C1 segment of cervical spinal cord (tissue), 14 donors: ENCODE measurements at places on chromosomes 3 and 15.

- no peak for DNase-seq
Measured at GRCh38 chr3:11248596-11248995, 23.6 kb upstream of the ATG7 start.

GRCh38 chr3:15523660-15524417 lies 2.3 kb upstream of the COLQ start:
- DNase-seq, result no peak

DNA sequence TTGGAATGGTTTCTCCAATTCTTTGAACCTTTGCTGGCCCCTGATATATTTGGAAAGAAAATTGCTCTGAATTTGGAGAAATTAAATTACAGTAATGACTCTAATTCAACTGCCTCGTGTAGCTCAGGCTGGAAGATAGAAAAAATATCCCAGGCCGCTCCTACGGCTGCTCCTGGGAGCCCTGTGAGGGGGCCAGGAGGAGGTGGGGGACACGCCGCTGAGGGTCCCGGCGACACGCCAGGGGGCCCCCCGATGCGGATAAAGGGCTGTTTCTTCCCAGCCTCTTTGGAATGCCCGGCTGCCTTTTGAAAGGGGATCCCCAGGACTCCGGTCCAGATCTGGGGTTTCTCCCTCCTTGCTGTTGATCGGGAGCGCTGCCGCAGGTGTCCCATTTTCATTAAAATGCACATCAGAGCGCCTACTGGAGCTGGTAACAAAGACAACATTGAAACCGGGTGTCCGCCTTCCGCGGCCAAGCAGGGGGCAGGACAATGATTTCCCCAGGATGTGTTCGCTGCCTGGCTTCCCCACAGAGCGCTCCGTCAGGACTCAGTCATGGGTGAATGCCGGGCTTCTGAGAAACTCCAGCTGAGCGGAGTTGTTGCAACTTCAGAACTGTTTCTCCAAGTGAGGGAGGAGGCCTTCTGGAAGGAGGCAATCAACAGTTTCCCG lies 200.1 kb upstream of the KBTBD8 start:
- DNase-seq, result no peak

GRCh38 chr3:125317761-125318160 lies 57.4 kb downstream of the ZNF148 start:
- DNase-seq, result no peak

- DNase-seq, result no peak
Measured at GRCh38 chr3:33798113-33798417, 365 bp upstream of the PDCD6IP start.

DNA sequence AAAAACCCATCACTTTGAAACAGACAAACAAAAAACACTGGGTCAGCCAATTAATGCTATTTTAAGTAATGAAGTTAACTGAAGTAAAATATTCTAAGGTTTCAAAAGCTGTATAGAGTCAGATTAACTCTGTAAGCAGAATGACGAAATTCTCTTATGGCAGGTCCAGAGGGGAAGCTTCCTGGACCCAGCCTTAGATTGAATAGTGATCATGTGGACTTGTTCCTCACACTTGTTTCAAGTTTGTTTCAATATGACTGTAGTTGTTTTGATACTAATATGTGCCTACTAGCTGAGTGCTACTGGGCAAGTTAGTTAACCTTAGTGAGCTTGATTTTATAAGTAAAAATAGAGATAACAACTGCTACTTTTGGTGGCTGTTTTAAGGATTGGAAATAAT lies 32.6 kb downstream of the PLS1 start:
- no peak for DNase-seq

GRCh38 chr3:107172411-107172810 lies 204.8 kb upstream of the CCDC54 start:
- DNase-seq, result no peak

- DNase-seq, result no peak
Measured at GRCh38 chr15:68900027-68900426, 30.3 kb upstream of the SPESP1 start.

DNA sequence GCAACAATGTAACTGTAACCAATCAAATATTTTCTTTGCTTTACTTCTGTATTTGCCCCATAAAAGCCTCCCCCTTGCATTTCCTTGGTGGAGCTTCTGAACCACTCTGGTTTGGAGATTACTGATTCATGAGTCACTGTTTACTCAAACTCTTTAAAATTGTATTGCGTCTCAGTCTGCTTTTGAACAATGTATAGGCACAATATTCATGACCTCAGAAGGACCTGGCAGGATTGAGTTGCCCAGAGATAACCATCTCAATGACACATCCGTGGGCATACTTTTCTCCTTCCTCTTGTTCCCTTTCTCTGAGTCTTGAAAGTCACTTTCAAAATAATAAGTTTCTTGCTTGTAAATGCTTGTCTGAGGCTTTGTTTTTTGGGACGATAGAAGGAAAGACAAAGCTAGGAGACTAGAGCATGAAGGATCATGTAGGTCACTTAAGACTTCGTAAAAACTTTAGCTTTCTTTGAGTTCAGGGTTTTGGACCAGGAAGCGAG lies 57.1 kb upstream of the POU1F1 start:
- DNase-seq, result no peak
